Activated T-cell treated with anti-CD3 and anti-CD28 coated beads, Interleukin-2, amount 50 U/mL, for 72 hours (primary cell): ENCODE measurements at places on chromosomes 3 and 15. TPM values are rescaled to one million over a fixed set of nuclear protein-coding genes. Genes with fewer than 3 reads are reported as not detected.
A peak's percentile ranks its signal among the peaks of the same experiment; 100 is the strongest.

DNA sequence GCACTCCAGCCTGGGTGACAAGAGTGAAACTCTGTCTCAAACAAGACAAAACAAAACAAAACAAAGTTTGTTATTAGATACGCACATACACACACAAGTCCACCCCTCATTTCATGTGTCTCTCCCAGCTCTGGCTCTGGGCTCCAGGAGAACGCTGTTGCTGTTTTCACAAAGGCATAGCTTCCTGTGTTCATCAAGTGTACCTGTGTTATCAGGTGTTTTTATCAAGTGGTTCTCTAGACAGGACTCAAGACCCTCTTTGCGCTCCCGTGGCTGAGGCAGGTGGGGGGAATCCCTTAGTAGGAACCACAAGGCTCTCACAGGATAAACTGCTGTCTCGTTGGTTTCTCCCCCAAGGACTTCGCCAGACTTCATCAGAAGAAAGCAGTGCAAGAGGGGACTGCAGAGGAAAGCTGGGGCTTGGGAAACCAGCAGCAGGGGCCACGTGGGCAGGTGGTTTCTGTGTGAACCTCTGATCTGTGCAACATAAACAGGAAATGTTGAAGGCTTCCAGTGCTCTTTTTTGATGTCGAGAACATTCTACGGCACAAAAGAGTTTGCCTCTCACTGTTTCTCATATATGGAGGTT, 6.9 kb upstream of the PPP1R2 start:
- peak; percentile 79 for DNase-seq

DNA sequence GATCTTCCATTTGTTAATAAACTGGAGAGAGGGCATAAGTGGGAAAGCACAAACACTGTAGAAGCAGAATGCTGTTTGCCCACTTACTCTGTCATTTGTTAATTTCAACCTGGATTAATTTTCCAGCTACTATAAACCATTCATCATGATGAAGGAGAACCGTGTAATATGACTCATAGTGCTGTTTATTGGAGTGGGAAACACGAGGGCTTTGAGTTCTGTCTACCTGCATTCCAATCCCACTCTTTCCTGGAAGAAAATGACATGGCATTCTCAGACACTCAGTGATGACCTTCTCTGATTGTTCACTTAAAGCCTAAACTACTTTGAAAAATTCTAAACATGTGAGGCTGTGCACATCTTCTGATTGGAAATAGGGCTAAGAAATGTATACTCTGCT, 826.7 kb downstream of the AGBL1 start:
- DNase-seq, result no peak

- DNase-seq, result no peak
Observed at GRCh38 chr15:70892912-70893560, 410 bp downstream of the LRRC49 start.

DNA sequence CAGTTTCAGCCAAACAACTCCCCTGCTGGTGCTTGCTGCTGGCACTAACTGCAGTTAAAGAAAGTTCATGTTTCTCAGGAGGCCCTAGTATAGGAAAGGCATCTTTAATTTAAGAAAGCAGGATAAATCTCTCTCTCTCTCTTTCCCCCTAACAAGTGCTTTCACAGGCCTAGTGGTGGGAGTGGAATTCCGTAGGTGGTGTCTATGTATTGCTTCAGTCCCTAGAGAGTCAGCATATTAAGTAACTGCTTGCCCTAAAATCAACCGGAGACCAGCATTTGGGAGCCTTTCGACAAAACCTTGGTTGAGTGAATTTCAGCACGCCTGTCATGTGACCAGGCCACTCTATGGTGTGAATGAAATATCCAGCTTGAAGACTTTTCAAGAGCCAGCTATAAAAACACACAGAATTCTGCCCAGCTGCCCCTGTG, 169.2 kb upstream of the TGFBR2 start:
- no peak for DNase-seq

DNA sequence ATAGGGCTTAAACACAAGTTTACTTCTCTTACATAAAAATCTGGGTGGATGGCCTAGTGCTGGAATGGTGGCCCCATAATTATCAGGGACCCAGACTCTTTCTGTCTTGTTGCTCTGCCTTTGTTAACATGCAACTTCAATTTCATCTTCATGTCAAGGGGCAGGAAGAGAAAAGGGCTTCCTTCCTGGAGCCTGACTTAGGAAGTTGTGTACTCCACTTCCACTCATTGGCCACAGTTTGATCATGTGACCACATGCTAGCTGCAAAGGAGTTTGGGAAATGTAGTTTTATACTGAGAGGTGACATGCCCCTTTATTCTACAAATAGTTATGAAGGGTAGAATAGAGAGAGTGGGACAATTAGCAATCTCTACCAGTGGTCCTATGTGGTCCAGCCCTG, 39.3 kb downstream of the RHCG start:
- no peak for DNase-seq

DNA sequence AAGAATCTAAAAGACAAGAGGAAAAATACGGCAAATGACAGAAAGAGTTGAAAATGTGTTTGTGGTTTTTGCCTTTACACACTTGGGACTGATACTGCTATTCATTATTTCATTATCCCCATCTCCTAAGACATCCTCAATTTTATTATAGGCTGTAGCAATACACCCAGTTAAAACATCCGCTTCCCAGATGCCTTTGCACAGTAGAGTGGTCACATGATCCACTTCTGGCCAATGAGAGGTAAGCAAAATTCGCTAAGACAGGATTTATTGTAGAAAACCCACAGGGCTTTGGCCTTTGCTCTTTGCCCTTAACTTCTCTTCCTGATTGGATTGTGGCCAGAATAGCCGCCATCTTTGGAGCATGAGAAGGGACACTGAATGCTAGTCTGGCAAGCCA, 53.2 kb upstream of the BOC start:
- no peak for DNase-seq

DNA sequence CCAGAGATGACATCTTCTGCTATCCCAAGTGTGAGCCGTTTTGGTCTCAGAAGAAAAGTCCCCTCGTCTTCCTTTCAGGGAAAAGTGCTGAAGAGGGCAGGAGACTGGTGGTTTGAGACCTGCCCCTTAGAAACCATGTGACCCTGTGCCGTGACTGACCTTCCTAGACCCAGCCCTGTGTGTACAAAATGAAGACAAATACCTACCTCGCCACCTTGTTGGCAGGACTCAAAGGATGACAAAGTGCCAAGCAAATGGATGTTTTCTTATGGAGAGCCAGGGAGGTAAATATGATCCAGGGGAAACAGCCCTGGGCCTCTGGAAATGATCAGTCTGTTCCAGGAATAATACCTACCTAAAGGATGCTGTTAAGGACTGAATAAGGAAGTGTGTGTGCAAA, 41.3 kb downstream of the FAM174B start:
- no peak for DNase-seq

DNA sequence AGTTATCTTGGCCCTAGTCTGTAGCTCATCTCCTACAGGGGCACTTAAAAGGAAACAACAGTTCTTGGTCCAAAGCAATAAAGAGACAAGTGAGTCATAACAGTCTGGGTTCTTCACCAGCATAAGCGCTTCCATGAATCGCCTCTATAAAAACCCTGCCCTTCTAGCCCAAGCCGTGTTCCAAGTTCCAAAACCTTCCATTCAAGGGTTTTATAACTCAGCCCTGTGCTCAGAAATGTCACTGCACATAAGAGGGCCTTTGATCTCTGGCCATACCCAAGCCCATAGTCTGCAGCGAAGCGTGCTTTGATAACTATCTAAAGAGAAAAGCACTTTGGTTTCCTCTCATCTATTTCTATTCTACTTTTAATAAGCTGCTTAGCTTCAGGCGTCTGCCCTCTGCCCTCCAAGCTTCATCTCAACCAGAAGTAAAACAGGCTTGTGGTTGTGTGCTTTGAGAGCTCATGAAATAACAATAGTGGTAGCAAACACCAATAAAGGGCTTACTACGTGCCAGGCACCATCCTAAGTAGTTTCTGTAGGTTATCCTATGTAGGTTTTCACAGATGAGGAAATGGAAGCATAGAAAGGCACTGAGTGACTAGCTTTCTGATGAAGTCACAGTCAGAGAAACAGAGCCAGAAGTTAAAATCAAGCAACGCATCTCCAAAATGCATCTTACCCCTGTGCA, 64.0 kb upstream of the AKAP13 start:
- DNase-seq, result no peak

GRCh38 chr3:43490640-43491185, 131.1 kb downstream of the ANO10 start:
- no peak for DNase-seq

DNA sequence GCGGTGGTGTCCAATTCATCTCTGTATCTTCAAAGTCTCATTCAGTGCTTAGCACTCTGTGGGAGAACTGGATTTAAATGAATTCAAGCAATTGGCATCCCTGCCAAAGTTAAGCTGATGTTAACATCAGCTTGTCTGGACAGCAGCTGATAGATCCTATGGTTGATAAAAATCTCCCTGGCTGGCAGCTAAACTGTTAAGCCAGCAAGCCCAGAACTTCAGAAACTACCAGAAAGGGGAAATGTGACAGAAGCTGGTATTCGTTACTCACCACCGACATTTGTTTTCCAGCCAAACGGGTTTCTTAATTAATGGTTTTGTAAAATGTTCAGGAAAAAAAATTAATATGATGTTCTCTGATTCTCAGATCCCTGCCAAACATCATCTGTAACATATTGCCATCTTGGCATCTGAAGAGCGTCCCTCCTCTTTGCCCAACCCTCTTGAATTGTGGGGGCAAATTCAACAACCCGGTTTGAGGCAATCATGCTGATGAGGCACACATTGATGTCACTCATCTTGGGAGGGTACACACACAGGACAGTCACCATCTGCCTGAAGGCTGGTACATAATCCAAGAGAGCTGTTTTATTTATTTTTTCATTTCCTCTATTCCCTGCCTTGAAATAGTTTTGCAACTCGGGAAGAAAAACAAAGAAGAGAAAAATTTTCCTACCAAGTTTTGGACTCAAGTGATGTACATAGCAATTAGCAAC, 76.3 kb upstream of the ABHD17C start:
- DNase-seq, result no peak

- DNase-seq, result no peak
Observed at GRCh38 chr3:165078293-165078692, at the start of gene SI. Gene SI, minus strand, starts transcription at chr3:165078496. Its CDS starts 2,484 bp downstream, at chr3:165076012.

Gene SH3GL3
- 0.19 TPM for total RNA-seq

Gene CRBN
- 48.3 TPM for total RNA-seq

Gene ASTE1
- 10.2 TPM for total RNA-seq

Gene SATB1
- 962 TPM for total RNA-seq

Gene SAMMSON
- not detected for total RNA-seq

Gene GRK7
- not detected for total RNA-seq

Gene XCR1
- not detected for total RNA-seq

Gene ESYT3
- total RNA-seq, result 1.1 TPM

Gene CFAP44
- 3.4 TPM for total RNA-seq

Gene BOC
- 0.19 TPM for total RNA-seq

Gene GMNC
- total RNA-seq, result not detected

Gene CCR3
- not detected for total RNA-seq
